ENCODE measurements at places on chromosomes 2 and 18. TPM values are rescaled to one million over a fixed set of nuclear protein-coding genes. Genes with fewer than 3 reads are reported as not detected.
A peak's percentile ranks its signal among the peaks of the same experiment; 100 is the strongest.

- no peak for DNase-seq
Observed at GRCh38 chr2:238391042-238391689, 35.6 kb upstream of the ASB1 start.

- DNase-seq: no peak
Observed at GRCh38 chr2:125371867-125372266, 1284.1 kb upstream of the GYPC start.

- no peak for DNase-seq
Observed at GRCh38 chr18:5155907-5156287, 41.2 kb downstream of the AKAIN1 start.

GRCh38 chr2:57828221-57828620 is 218.4 kb upstream of the VRK2 start:
- no peak for DNase-seq

- no peak for DNase-seq
Observed at GRCh38 chr2:151153601-151154000, 108.1 kb downstream of the RBM43 start.

GRCh38 chr2:100952512-100952911 is 49.6 kb upstream of the RPL31 start:
- DNase-seq: no peak

- DNase-seq: peak; percentile 44
Observed at GRCh38 chr2:203822240-203822639, 45.3 kb upstream of the CTLA4 start.

GRCh38 chr2:85033388-85033787 is 62.4 kb downstream of the KCMF1 start:
- DNase-seq: no peak

DNA sequence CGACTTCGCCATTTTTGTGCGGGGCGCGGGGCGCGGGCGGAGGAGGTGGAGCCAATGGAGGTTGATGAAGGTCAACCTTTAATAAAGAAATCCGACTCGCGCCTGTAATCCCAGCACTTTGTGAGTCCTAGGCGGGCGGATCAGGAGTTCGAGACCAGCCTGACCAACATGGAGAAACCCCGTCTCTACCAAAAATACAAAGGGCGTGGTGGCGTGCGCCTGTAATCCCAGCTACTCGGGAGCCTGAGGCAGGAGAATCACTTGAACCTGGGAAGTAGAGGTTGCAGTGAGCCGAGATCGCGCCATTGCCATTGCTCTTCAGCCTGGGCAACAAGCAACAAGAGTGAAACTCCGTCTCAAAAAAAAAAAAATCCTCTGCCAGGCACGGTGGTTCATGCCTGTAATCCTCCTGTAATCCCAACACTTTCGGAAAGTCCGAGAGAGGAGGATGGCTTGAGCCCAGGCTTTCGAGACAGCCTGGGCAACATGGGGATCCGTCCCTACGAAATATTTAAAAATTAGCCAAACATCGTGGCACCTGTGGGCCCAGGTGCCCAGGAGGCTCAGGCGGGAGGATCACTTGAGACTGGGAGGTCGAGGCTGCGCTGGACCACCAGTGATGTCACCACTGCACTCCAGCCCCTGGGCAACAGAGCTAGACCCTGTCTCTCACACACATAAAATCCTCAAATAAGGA is 493 bp upstream of the PREB start:
- no peak for DNase-seq

The SLC11A1 gene
- total RNA-seq: 0.21 TPM

- no peak for DNase-seq
Observed at GRCh38 chr2:177603181-177603580, 210.6 kb downstream of the AGPS start.

DNA sequence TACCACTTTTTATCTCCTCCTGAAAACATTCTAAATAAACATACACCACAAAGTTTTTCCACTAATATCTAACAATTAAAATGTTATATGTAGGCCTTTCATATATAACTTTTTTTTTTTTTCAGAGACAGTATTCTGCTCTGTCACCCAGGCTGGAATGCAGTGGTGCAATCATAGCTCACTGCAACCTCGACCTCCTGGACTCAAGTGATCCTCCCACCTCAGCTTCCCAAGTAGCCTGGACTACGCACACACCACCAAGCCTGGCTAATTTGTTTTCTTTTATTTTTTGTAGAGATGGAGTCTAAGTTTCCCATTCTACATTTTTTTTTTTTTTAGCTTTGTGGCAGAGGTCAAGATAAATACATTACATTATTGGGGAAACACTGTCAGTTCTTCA is 1612.6 kb upstream of the NXPH2 start:
- DNase-seq: no peak

GRCh38 chr2:134782107-134782506 is 56.3 kb upstream of the ACMSD start:
- DNase-seq: peak; percentile 15

GRCh38 chr2:151264157-151264825 is 2.6 kb upstream of the RBM43 start:
- DNase-seq: no peak

GRCh38 chr2:30394096-30394495 is 53.0 kb upstream of the LCLAT1 start:
- no peak for DNase-seq

GRCh38 chr2:184346338-184346862 is 251.9 kb upstream of the ZNF804A start:
- no peak for DNase-seq

DNA sequence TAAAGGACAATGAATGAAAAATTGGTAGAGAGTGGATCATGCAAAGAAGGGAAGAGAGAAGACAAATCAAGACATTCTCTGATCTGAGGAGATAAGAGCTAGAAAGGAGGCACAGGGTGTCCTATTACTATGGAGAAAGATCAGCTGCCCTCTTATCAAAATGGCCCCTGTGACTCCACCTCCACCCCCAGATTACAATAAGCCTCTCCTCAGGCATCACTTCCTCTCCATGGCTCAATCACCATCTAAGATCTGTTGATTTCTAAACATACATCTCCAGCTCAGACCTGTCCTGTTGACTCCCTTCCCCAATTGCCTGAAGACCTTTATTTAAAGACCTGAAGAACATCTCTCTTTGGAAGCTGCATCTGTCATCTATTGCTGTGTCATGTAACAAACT is 43.2 kb downstream of the SP100 start:
- no peak for DNase-seq

GRCh38 chr18:8995096-8995495 is 107.4 kb upstream of the NDUFV2 start:
- DNase-seq: no peak

DNA sequence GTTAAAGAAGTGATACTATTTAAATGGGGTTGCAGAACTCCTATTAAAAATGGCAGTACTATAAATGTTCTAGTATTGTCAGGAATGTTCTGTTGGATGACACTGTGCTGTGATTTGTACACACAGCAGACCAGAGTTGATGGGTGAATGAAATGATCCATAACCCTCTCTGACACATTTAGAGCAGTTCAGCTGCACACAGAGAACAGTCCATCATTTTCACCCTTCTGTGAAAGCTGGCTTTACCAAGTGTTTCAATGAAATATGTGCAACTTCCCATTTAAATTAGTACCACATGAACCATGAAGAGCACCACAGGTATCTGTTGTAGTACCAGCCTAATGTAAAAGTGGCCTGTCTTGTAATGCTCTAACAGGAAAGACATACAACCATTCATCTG is 981.4 kb downstream of the TMEM182 start:
- no peak for DNase-seq

DNA sequence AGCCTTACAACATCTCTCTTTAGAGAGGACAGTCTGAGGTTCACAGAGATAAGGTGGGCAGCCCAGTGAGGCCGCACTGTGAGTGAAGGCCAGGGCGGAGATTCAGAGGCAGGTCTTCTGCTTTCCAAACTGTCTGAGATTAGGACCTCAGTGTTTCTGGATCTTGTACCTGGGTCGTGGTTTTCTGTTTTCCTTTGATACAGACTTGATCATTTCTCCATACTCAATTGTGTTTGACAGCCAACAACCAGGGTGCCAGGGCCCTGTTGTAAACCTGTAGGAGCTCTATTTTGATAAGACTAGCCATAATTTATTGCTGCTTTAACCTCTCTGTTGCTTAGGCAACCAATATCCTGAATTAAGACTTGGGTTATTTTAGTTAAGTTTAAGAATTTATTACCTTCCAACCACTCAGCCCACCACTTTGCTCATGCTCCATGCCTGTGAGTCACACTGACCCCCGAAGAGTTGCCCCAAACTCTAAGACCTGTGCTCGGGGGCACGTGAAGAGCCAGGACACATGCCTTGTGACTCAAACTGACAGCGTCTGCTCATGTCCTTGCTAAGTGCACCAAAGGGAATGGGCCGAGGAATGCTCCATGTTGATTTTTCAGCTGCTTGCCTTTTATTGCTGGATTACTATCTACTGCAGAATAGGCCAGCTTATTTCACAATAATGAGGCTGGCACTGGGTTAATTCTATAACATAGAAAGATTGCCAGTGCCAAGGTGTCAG is 248.6 kb downstream of the BCL2 start:
- DNase-seq: peak; percentile 48

- DNase-seq: no peak
Observed at GRCh38 chr2:7719876-7720275, 802.7 kb downstream of the RNF144A start.

- DNase-seq: no peak
Observed at GRCh38 chr2:103401621-103402020, 639.8 kb downstream of the TMEM182 start.

GRCh38 chr2:45626387-45627221 is 15.5 kb upstream of the SRBD1 start:
- DNase-seq: no peak

- no peak for DNase-seq
Observed at GRCh38 chr18:54239601-54240000, 15.1 kb upstream of the MBD2 start.

DNA sequence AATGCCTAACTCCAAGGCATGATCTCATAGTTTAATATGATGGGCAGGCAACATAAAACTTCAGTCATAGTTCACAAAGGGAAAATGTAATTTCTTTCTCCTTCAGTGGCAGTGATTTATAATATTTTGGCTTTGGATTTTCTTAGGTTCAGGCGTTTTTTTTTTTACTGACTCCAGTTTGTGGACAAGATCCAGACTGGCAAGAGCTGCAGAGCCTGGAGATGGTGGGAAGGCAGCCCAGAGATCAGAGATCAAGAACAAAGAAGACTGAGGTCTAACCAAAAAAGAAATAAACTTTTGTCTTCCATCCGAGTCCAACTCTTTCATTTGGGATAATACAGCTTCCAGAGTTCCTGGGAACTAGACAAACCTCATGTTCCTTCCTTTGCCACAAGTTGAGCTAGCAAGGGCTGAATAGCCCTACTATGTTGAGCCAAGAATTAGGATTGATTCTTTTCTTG is 215.3 kb upstream of the SETBP1 start:
- no peak for DNase-seq

The ANKRD30BL gene
- total RNA-seq: not detected

GRCh38 chr2:28377195-28377816 is 15.4 kb upstream of the FOSL2 start:
- no peak for DNase-seq

GRCh38 chr2:100861340-100861739 is 41.4 kb downstream of the NPAS2 start:
- DNase-seq: no peak

The FHL2 gene
- 78.7 TPM for total RNA-seq

The NGEF gene
- total RNA-seq: 0.26 TPM

DNA sequence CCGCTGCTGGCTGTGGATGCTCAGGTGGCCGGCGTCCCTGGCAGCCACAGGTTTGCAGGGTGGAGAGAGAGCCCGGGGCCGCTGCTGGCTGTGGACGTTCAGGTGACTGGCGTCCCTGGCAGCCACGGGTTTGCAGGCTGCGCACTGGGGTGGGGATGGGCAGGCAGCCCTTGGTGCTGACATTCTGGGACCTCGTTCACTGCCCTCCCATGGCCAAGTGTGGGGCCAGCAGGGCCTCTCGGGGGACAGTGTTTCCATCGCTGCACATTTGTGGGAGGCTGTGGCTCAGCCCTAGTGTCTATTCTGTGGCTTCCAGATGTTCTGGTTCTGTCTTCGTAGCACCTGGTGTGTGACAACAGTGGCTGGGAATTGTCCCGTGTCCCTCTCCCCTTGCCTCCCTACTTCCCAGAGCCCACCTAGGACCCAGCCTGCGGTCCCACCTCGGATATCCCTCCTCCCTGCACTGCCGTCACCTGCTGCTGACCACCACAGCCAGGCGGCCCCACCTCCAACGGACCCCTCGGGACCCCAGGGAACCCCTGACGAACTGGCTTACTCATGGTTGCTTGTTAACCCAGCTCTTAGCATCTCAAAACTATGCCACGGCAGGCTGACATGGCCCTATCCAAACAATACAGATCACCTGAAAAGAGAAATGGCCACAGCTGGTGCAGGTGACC is 915 bp downstream of the CROCC2 start:
- DNase-seq: no peak

- no peak for DNase-seq
Observed at GRCh38 chr18:22069916-22070315, 99.5 kb upstream of the GATA6 start.

GRCh38 chr18:23706971-23707640 is 17.9 kb downstream of the LAMA3 start:
- DNase-seq: no peak

DNA sequence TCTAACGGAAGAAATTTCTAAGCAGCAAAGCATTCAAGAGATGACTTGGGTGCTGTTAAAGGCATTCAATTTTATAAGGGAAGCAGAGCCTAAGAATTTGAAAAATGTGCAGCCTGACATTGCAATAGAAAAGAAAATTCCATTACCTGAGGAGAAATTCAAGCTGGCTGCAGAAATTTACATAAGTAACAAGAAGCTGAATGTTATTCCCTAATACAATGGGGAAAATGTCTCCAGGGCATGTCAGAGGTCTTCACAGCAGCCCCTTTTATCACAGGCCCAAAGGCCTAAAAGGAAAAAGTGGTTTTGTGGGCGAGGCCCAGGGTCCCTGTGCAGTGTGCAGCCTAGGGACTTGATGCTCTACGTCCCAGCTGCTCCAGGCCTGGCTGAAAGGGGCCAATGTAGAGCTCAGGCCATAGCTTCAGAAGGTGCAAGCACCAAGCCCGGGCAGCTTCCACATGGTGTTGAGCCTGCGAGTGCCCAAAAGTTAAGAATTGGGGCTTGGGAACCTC is 306.7 kb downstream of the RDH14 start:
- no peak for DNase-seq

The IMMT gene
- total RNA-seq: 81.8 TPM

DNA sequence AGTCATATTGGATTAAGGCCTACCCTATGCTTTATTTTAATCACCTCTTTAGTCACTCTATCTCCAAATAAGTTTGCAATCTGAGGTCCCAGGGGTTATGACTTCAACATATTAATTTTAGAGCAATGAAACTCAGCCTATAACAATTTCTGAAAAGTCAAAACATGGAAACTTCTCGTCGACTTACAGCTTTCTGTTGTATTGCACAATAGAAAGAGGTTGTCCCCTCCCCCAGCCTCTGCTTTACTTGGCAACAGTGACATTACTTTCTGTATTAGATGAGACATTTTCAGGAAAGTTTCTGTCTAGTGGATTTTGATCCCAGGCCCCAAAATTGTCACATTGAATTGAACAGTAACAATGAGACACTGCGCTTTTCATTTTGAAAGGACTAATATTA is 326.4 kb downstream of the THSD7B start:
- DNase-seq: no peak

DNA sequence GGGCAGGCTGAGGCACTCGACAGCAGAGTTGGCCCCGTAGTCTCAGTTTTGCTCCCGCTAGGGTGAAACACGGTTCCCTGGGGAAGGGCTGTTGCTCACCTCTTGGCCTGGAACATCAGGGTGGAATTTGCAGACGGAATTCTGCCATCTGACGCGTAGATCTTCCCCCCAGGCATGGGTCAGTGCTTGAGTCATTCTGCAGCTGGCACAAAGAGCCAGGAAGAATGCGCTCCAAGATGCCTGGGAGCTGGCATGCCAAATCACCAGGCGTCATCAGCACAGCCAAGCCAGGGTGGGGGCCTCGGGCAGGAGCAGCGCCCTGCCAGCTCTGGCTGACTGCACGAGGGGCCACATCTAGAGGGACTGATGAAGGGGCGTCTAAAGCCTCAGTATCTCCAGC is 42.7 kb downstream of the ODC1 start:
- DNase-seq: peak; percentile 94

Measured in osteocyte (in vitro differentiated cells).